Naive thymus-derived CD4-positive, alpha-beta T cell (primary cell): ENCODE measurements at places on chromosomes 13 and 19. TPM values are rescaled to one million over a fixed set of nuclear protein-coding genes. Genes with fewer than 3 reads are reported as not detected.

Gene KASH5
- total RNA-seq, result not detected

- no peak for DNase-seq
These were observed 209.3 kb downstream of the HS6ST3 start for GRCh38 chr13:96299235-96299634.

Gene PLPP2
- total RNA-seq, result not detected

DNA sequence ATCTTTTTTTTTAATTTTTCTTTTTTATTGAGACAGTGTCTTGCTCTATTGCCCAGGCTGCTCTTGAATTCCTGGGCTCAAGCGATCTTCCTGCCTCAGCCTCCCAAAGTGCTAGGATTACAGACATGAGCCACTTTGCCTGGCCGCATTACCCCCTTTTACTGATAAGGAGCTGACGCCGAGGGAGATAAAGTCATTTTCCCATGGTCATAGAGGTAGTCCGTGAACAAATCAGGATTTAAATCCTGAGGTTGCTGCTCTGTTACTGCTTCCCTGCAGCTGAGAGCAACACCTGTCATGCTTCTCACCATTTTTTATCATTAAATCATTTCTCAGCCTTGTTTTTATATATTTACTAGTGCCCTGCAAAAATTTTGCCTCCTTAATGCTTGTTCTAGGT is 7.4 kb downstream of the CYSLTR2 start:
- DNase-seq, result no peak

Gene NLRP7
- total RNA-seq, result not detected

DNA sequence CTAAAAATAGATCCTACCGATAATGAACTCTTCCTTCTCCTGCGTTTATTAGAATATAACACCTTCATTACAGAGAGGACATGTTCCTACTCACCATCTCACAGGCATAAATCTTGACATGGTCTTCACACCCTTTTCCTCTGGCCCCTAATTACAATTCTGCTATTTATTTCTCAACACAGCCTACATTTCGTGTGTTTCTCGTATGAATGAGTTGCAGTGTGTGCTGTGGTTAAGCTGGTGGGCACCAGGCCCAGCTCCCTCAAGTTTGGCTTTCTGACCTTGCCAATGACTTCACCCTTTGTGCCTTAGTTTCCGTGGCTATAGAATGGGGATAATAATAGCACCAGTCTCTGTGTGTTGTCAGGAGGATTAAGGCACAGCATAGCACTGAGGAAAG is 12.3 kb upstream of the KATNAL1 start:
- no peak for DNase-seq

Gene KCTD4
- not detected for total RNA-seq
